Vagina (tissue), 2 donors: ENCODE measurements at places on chromosomes 13 and 19.

DNA sequence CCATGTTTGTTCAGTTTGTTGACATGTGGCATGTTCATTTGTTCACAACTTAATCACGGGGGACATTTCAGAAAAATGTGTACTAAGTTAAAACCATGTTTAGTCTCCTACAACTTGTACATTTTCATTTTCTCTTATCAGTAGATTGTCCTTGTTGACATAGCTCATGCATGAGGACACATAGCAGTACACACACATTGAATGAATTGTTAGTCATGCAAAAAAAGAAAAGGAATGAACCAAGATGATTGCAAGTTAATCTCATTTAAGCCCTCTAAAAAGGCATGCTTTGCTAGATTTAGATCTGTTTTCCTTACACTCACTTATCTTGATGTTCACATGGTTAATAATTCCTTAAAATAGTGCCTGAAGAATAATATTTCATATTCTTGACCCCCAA, 38.2 kb upstream of the AKAP11 start:
- H3K27me3 ChIP-seq: no peaks in the 10 kb centered on the region
- no peak overlapping the region for H3K4me3 ChIP-seq

- H3K36me3 ChIP-seq: no peaks in the 10 kb centered on the region
- H3K27me3 ChIP-seq: no peaks in the 10 kb centered on the region
- peaks cover 48% of the 10 kb centered on the region for H3K4me1 ChIP-seq
- H3K4me3 ChIP-seq: peak overlapping the region; percentile 84
- H3K27ac ChIP-seq: peak overlapping the region; percentile 66
Observed at GRCh38 chr19:49149652-49150105, 5.5 kb downstream of the HRC start.

- H3K4me1 ChIP-seq: peaks cover 21% of the 10 kb centered on the region
- no peak for DNase-seq
- no peaks in the 10 kb centered on the region for H3K27me3 ChIP-seq
- peak within 1 kb of the TSS; percentile 30 for H3K4me3 ChIP-seq
- H3K36me3 ChIP-seq: no peaks in the 10 kb centered on the region
Observed at GRCh38 chr19:3178377-3178972, at the start of gene S1PR4. S1PR4 (plus strand) TSS chr19:3178769; CDS start chr19:3178793, 24 bp downstream.

DNA sequence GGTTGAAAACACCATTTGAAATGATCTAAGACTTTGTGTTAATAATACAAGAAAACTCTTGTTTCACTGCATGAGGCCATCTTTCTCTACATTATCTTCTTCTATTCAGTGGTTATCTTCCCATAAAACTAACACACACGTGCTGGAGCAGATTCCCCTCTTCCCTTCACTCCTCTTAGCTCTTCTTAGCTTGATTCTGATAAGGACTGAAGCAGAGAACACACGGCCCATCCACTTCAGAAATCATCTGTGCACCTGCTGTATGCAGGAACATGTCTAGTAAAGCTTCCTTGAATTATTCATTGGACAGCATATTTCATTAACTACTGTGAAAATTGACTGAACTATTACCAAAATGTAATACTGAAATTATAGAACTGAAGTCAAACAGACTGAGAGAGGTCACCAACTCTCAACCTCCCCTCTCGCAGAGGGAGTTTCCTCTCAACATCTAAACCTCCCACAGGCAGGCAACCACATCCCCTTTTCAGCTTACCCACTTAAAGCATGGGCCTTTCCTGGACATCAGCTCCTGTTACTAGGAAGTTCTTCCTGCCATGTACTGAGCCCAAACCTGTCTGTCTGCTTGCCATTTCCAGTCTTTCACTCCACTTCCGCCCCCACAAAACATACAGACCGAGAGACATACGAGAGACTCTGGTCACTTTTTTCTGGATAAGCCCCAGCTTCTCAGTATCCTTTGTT, 113.9 kb downstream of the CRYL1 start:
- no peak for DNase-seq
- H3K27me3 ChIP-seq: no peaks in the 10 kb centered on the region
- no peak overlapping the region for H3K4me3 ChIP-seq
- no peaks in the 10 kb centered on the region for H3K36me3 ChIP-seq

DNA sequence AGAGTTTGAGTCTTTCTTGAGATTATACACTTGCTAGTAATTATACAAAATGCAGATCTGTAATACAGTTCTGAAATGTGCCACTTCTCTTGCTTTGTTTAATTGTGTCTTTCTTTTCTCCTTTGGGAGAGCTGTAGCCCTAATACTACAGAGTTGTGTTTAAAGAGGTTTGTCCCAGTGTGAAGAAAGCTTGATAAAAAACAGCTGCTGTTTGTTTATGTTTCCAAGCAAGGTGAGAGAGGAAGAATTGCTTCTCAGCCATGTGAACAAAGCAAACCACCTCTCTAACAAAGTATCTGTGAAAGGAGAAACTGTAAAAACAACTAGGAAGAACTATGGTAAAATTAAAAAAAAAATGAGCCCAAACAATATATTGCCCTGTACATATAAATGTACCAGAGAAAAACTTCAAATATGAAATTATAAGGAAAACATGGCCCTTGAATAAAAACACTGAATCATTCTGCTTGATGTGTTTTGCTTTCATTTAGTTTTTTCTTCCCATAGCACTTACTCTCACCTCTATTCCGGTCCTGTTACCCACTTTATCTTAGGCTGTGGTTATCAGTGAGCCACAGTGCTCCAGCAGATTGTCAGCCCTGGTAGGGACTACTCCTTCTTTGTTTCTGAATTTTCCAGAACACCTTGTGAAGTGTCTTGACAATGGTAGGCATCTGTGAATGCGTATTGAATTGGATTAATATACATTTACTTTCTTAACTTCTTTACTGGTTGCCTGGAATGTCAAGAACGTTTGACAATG, 257.1 kb downstream of the MTUS2 start:
- no peaks in the 10 kb centered on the region for H3K4me1 ChIP-seq
- no peak for DNase-seq
- no peaks in the 10 kb centered on the region for H3K36me3 ChIP-seq
- H3K27me3 ChIP-seq: no peaks in the 10 kb centered on the region

DNA sequence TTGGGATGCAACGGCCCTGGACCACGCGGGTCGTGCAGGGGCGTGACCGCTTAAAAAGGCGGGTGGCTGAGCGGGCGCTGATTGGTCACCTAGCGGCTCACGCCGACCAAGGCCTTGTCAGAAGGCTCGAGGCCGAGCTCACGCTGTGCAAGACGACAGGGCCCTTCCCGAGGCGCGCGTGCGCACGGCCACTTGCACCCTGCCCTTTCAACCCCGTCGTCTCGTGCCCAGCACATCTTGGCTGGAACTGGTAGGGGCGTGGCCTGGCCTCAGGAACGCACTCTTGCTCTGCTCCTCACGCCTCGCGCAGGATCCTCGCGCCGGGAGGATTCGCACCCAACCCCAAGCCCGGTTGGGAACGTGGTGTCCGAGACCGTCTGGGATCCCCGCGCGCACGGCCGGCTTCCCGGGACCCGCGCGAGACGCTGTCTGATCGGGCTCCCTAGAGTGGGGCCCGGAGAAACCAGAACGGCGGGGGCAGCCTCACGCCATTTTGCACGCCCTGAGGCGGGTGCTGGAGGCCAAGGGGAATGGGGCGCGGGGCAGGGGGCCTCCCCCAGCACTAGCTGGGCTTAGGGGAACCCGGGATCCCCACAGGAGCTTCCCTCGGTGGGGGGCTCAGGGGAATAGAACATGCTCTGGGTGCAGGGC, at the start of gene MEIOSIN:
MEIOSIN (plus strand) TSS at position 280 of the 651 bp plus-strand sequence. CDS start 1,938 bp downstream, outside the sequence.
- H3K27me3 ChIP-seq: no peaks in the 10 kb centered on the region
- no peak for DNase-seq
- H3K4me3 ChIP-seq: no peak within 1 kb of the TSS
- H3K4me1 ChIP-seq: peaks cover 21% of the 10 kb centered on the region
- no peak within 1 kb of the TSS for H3K27ac ChIP-seq

GRCh38 chr19:46608178-46608577, 7.0 kb downstream of the CALM3 start:
- no peaks in the 10 kb centered on the region for H3K36me3 ChIP-seq
- DNase-seq: no peak
- H3K27me3 ChIP-seq: no peaks in the 10 kb centered on the region
- H3K4me3 ChIP-seq: no peak overlapping the region
- H3K27ac ChIP-seq: no peak overlapping the region

- H3K4me1 ChIP-seq: no peaks in the 10 kb centered on the region
- H3K27me3 ChIP-seq: no peaks in the 10 kb centered on the region
- H3K36me3 ChIP-seq: no peaks in the 10 kb centered on the region
- no peak for DNase-seq
- no peak overlapping the region for H3K4me3 ChIP-seq
Observed at GRCh38 chr13:35838356-35838755, 292.8 kb downstream of the DCLK1 start.

DNA sequence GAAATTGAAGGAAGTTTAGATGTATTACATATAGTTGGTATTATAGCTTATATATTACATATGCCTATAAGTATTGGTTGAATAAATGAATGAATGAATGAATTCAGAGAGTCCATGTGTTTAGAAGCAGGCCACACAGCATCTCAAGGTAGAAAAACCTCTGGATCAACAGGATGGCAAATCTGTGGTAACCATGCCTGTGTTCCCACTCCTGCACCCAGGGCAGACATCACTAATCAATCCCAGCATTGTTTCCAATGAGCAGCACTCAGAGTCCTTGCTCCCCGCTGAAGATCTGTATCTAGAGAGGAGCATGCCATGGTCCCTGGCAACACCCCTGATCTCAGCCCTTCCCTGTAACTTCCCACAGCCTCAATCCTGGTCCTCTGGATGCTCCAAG, 944 bp downstream of the CEACAM19 start:
- no peak overlapping the region for H3K27ac ChIP-seq
- H3K36me3 ChIP-seq: no peaks in the 10 kb centered on the region
- no peak for DNase-seq
- no peaks in the 10 kb centered on the region for H3K4me1 ChIP-seq
- no peaks in the 10 kb centered on the region for H3K27me3 ChIP-seq

DNA sequence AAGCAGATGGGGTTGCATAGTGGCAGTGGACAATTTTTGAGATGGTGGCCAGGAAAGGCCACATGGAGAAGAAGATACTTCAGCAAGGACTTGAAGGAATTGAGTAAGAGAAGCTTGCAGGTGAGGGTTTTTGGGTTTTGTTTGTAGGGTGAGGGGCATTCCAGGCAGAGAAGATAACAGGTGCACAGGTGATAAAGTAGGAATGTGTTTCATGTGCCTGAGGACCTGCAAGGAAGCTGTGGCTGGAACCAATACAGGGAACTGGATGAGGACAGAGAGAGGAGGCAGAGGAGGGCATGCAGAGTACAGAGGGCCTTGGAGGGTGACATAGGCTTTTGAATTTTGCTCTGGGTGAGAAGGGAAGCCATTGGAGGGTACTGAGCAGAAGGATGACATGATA, 314.5 kb downstream of the KLF12 start:
- H3K36me3 ChIP-seq: no peaks in the 10 kb centered on the region
- H3K27me3 ChIP-seq: no peaks in the 10 kb centered on the region
- H3K4me1 ChIP-seq: no peaks in the 10 kb centered on the region
- H3K27ac ChIP-seq: no peak overlapping the region
- no peak for DNase-seq
- no peak overlapping the region for H3K4me3 ChIP-seq

GRCh38 chr13:113293686-113294085, 3.4 kb upstream of the LAMP1 start:
- no peaks in the 10 kb centered on the region for H3K27me3 ChIP-seq
- DNase-seq: no peak
- no peak overlapping the region for H3K27ac ChIP-seq
- H3K36me3 ChIP-seq: no peaks in the 10 kb centered on the region

DNA sequence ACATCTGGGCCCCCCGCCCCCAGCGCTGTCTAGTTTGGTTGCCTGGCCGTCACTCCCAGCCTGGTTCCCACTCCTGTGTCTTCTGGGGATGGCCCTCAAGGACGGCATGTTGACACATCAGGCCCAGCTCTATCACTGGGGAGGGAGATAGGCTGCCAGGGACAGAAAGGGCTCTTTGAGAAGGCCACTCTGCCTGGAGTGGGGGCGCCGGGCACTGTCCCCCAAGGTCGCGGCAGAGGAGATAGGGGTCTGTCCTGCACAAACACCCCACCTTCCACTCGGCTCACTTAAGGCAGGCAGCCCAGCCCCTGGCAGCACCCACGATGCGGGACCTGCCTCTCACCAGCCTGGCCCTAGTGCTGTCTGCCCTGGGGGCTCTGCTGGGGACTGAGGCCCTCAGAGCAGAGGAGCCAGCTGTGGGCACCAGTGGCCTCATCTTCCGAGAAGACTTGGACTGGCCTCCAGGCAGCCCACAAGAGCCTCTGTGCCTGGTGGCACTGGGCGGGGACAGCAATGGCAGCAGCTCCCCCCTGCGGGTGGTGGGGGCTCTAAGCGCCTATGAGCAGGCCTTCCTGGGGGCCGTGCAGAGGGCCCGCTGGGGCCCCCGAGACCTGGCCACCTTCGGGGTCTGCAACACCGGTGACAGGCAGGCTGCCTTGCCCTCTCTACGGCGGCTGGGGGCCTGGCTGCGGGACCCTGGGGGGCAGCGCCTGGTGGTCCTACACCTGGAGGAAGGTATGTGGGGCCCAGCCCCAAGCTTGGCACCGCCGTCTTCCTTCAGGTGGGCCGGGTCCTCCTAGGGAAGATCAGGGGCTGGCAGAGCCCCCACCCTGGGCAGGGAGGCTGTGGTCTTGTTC, at the start of gene AMH:
AMH (plus strand) TSS at position 314 of the 857 bp plus-strand sequence; CDS start at position 324, 10 bp downstream.
- DNase-seq: no peak
- peaks cover 8% of the 10 kb centered on the region for H3K27me3 ChIP-seq
- H3K4me3 ChIP-seq: no peak within 1 kb of the TSS
- H3K4me1 ChIP-seq: peaks cover 39% of the 10 kb centered on the region
- H3K27ac ChIP-seq: no peak within 1 kb of the TSS
- peaks cover 7% of the 10 kb centered on the region for H3K36me3 ChIP-seq

- H3K27ac ChIP-seq: no peak overlapping the region
- no peaks in the 10 kb centered on the region for H3K36me3 ChIP-seq
- no peaks in the 10 kb centered on the region for H3K4me1 ChIP-seq
- H3K4me3 ChIP-seq: no peak overlapping the region
- no peak for DNase-seq
Observed at GRCh38 chr13:83019986-83020385, 862.3 kb downstream of the SLITRK1 start.

DNA sequence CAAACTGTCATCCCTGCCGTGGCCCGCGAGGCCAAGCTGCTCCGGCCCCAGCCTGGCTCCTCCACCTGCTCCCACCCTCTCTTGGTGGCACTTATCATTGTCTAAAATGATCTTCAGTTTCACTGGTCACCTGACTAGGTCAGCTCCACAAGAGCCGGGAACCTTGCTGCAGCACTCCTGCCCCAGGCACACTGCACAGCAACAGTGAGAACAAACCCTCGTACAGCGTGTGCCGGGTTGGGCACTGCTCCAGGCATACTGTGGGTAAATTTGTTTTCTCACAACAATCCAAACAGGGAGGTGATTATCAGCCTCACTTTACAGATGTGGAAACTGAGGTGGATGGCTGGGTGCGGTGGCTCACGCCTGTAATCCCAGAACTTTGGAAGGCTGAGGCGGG, 8.9 kb downstream of the DEDD2 start:
- peaks cover 76% of the 10 kb centered on the region for H3K36me3 ChIP-seq
- H3K4me3 ChIP-seq: no peak overlapping the region
- H3K27ac ChIP-seq: no peak overlapping the region

- peaks cover 45% of the 10 kb centered on the region for H3K4me1 ChIP-seq
- H3K27ac ChIP-seq: peak overlapping the region; percentile 77
- no peak for DNase-seq
Observed at GRCh38 chr13:51728972-51729371, 75.0 kb downstream of the DHRS12 start.

GRCh38 chr19:33784432-33784831, 12.2 kb upstream of the KCTD15 start:
- no peaks in the 10 kb centered on the region for H3K4me1 ChIP-seq
- no peaks in the 10 kb centered on the region for H3K27me3 ChIP-seq
- DNase-seq: no peak
- no peak overlapping the region for H3K27ac ChIP-seq
- H3K4me3 ChIP-seq: no peak overlapping the region
